ENCODE measurements at places on chromosomes 12 and 14.

GRCh38 chr14:24556756-24557155 is 19.3 kb downstream of the CTSG start:
- no peak for DNase-seq

DNA sequence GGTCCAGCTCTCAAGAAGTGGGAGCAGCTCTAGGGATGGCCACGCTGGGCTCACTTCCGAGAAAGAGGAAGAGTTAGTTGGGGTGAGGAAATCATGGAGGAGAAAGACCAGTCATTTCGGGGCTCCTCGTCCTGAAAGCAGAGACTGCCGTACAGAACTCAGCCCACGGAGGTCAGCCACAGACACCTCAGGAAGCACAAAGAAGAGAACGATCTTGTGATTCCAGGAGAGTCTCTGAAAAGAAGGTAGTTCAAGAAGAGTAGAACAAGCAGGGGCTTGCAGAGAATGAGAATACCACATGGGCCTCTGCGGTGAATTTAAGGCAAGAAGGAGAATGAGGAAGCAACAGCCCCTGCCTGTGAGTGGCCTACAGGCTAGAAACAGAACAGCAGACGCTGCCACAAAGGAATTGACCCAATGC is 311.9 kb downstream of the CACNA1C start:
- no peak for DNase-seq

DNA sequence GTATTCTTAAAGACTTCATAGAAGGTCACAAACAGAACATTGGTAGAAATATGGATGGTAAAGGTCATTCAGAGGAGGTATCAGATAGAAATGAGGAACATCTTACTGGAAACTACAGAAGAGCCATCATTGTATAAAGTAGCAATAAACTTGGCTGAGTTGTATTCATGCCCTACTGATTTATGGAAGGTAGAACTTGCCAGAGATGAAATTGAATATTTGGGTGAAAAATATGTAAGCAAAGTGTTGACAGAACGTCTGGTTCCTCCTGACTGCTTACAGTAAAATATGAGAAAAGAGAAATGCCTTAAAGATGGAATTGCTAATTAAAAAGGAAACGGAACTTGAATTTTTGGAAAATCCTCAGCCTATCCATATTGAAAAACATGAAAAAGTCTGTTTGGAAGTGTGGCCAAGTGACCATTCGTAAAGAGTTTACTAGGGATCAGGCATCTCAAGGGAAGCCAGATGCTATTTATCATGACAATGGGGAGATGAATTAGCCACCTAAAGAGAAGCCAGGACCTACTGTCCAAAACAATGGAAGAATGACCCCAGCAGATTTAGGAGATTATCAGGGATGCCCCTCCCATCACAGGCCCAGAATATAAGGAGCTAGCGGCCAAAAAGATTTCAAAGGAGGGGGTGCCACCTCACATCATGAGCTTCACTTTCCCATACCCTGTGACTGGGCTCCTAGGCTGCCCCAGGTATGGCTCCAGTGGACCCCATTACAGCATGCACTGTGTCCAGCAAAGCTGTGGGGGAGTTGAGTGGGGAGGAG is 189.3 kb downstream of the ITPR2 start:
- no peak for DNase-seq

- peak; percentile 71 for DNase-seq
Measured at GRCh38 chr12:130879212-130879686, 7.4 kb downstream of the RAN start.

- no peak for DNase-seq
Measured at GRCh38 chr12:115364921-115365320, 680.9 kb upstream of the TBX3 start.

DNA sequence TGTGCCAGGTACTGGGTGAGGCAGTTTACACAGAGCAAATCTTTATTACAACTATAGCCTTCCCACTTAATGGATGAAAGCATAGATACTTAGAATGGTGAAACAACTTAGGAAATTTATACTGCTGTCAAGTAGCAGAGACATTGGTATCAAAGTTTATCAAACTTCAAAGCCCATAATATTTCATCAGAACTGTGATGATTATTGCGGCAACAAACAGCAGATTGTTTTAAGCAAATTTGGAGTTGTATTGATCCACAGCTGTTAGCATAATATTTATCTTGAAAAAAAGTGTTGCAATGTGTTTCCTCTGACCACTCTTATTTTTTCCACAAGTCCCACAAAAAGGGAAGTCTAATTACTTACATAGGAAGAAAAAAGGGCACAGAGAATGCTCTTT is 2.0 kb upstream of the SLCO1B3 start:
- no peak for DNase-seq

DNA sequence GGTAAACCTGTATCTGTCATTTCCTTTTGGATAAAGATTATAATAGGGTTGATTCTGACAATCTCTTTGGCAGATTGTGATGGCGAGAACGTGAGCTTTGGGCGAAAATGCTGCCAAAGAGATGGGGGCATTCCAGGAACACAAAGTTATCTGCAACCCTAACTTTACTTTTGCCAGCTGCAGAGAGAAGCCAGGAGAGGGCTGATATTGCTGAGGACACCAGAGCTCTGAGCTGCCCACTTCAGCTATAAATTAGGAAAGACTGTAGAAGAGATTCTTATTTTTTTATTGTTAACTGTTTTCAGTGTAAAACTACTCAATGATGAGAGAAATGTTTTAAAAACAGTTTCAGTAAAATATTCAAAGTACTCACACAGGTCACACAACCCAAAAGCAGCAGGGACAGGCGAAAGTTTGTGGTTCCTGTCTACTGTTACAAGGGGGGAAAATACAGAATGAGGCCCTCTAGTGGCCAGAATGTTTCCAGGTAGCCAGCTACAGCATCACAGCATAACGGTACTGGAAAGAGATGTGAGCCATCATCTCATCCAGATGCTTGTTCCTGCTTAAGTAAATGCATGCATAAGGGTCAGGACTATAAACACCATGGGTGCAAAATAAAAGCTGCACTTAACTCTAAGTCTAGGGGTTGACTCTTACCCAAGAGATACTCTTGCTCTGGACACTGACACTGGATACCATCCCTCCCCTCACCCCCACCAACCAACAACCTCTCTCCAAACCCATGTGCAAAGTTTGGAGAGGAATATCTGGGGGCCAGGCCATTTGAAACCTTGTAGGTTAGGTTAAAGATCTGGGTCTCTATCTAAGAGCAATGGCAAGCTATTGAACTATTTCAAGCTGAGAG is 498.4 kb downstream of the RMST start:
- DNase-seq = peak; percentile 13
